ENCODE measurements at places on chromosomes 3 and 15. TPM values are rescaled to one million over a fixed set of nuclear protein-coding genes. Genes with fewer than 3 reads are reported as not detected.
A peak's percentile ranks its signal among the peaks of the same experiment; 100 is the strongest.

DNA sequence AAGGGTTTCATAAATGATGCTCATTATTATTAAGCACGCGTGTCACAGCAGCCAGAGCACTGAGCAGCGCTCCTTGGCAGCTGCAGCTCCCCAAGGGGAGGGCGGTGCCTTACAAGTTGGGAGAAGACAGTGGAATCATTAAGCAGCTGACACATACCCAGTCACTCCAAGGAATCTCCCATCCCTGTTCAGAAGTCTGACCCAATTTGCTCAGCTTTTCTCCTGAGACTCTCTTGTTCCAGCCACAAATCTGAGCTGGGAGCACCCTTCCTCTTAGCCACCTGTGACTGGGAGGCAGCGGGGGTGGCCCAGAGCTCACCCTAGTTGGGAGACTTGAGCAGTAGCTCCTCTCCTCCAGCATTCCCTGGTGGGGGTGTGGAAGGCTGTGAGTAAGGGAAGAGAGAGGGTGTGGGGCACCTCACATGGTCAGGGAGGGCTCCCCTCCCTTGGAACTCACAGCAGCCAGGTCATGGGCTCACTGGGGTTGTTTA, 64.3 kb downstream of the DUT start:
- no peak for DNase-seq

DNA sequence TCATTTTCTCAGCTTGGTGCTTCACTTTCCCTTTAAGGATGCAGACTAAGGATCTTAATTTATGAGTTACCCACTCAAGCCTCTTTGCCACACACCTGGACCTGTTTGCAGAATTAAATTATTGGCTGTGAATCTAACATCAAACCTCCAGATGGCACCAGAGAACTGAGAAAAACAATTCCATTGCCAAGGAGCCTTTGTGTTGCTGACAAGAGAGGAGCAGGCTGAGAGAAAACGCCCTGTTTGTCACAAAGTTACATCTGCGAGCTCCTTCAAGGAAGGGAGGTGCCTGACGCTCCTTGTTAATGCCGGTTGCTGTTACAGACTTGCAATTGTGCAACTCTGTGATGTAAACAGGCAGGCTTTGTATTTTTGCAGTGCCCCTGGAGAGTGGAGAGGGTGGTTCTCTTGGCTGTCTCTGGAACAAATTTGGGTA, 36.3 kb upstream of the TMC3 start:
- no peak for DNase-seq

DNAH1 gene
- total RNA-seq: 14.1 TPM

GABRR3 gene
- total RNA-seq: not detected

GRCh38 chr3:134311265-134311664, 60.6 kb upstream of the RYK start:
- no peak for DNase-seq

DNA sequence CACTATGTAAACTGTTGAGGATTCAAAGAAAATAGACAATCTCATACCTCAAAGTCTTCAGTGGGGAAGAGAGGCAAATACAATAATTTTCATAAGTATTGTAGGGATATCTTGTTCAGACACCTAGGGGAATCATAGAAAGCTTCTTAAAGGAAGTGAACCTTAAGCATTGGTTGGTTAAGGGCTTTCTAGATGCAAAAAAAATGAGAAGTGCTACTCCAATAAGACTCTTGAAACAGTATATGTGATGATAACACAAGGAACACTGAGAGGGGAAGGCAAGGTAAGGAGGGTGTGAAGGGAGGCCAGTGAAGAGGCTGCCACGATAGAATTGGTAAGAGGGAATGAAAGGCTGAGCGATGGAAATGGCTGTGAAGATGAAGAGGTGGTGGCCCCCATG, 104.1 kb downstream of the TPRG1 start:
- no peak for DNase-seq

GRCh38 chr3:42443819-42444436, 33.5 kb upstream of the LYZL4 start:
- peak; percentile 87 for DNase-seq

- DNase-seq: no peak
Measured at GRCh38 chr3:109478614-109479013, 141.3 kb upstream of the DPPA4 start.

GABRB3 gene
- total RNA-seq: 5.5 TPM

- no peak for DNase-seq
Measured at GRCh38 chr15:83853232-83853631, 199.3 kb downstream of the ADAMTSL3 start.

EEF1AKMT4 gene
- total RNA-seq: 5.3 TPM

DNA sequence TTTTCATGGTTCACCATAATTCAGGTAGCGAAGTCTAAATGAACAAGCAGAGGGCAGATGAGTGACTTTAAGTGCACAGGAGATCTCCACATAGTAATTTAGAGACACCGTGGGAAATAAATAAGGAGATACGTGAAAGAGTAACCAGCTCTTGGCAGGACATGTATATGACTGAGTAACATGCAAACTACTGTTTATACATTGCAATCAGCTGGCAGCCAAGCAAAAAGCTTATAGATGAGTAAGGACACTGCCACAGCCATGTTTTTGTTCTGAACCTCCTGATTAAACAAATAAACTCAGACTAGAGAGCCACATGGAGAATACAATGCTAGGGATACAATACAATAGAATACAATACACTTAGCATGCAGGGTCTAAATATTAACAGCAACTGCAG, 252.4 kb downstream of the FHIT start:
- DNase-seq: no peak

SLC2A2 gene
- not detected for total RNA-seq

DNA sequence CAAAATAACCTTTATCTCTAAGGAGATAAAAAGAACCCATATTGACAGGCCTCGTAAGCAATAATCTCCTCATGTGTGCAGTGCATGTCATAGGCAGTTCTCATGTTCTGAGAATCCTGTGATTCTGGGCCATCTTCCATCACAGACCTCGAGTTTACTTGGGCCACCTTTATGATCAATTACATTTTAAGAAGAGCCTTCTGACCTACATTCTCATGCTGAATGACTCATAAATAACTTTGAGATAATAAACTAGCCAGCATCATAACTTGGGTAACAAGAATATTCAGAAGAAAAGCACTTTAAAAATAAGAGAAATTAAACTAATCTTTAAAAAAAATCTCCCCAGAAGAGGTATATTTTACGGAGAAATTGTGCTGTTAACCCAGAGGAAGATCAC, 310.7 kb upstream of the ZNF717 start:
- no peak for DNase-seq

DNA sequence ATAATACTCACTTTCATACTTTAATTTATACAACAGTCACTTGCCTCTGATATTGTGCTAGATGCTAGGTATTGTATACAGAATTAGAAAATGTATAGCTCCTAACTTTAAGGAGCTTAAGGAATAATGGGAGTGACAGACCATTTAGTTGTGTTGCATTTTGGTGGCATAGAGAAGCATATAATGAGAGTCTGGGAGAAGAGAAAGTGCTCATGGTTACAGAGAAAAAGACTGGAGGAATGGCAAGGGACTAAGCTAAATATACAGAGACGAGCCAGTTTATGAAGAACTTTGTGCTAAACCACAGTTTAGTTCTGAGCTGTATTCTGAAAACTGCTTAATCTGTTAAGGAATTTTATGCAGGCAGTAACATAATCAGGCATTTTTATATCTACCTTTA, 6.4 kb downstream of the RNF13 start:
- no peak for DNase-seq

MOBP gene
- 0.27 TPM for total RNA-seq

DNA sequence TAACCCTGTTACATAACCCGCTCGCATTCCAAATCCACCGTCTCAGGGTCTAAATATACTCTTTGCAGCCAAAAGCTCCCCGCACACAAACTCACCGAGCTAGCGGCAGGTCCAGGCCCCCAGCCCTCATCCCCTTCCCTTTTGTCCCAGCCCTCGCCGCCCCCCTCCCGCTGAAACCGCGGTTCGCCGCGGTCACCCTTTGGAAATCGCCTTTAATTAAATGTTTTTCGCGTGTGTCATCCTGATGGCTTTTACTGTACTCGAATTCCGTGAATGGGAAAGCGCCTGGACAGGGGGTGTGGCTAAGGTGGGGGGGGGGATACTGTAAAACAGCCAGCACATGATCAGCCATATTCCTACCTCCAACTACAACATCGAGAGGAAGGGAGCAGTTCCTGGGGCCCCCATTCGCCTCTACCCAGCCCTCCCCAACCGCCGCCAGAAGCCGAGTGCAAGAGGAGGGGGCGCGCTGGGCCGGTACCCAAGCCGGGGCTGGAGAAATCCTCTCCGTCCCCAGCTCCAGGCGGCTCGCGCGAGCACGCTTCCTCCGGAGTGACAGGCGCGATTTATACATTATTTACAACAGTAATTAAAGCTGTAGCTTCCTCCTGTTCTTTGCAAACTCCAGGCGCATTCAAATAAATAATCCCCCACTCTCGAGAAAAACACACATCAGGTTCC, 1.7 kb downstream of the RORA start:
- peak; percentile 16 for DNase-seq

CORO2B gene
- 0.67 TPM for total RNA-seq

All from left colon (tissue), 2 donors.